SJCRH30 (cell line): ENCODE measurements at places on chromosomes 7 and 10.

DNA sequence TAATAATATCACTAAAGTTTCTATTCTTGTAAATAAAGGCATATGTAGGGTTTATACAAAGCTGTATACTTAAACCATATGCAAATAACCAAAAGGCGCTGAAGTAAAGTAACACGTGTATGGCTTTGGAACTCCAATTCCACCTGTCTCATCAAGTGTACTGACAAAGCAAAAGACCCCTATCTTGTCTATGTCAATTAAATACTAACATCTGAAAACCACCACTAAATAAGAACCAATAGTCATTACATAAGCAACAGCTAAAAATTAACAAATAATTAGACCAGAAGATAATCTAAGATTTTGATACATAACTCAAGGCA, 93.9 kb downstream of the KMT2C start:
- no peak for DNase-seq

GRCh38 chr7:7183061-7183837, 905 bp downstream of the C1GALT1 start:
- peak; percentile 53 for DNase-seq

DNA sequence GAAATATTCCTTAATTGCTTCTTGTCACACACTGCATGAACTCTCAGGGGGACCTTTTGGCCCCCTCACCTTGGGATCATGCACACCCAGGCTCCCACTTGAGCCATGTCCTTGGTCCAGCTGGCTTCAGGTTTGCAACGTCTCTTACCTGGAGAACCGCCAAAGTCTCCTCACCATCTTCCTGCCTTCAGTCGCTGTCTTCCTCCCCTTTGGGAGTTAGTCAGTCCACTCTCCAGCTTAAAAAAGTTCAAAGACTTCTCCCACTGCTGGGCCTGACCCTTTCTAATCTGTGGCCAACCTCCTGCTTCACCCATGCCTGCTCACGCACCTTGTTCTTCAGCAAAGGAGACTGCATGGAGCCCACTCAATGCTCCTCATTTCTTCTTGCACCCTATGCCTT, 82.6 kb upstream of the LRRC4 start:
- no peak for DNase-seq

DNA sequence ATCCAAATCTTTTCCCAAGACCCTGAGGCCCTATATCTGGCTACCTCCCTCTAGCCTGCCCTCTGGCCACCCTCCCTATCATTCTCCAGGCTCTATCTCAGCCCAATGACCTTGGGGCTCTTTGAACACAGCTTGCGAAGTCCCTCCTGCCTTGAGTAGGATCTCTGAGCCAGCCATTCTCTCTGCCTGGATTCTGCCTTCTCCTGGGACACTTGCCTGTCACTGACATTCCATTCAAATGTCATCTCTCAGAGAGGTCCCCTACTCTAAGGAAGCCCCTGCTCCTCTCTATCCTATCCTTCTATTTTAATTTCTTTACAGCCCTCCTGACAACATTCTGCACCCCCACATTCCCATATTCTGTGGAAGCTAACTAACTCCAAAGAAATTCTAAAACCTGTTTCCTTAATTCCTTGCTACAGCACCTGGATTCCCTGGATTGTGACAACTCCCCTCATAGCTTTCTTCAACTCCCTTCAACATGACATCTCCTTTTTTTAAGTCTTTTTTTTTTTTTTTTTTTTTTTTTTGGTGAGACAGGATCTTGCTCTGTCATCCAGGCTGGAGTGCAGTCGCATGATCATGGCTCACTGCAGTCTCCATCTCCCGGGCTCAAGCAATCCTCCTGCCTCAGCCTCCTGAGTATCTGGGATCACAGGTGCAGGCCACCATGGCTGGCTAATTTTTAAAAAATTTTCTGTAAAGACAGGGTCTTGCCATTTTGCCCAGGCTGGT, 81.0 kb upstream of the ASAH2 start:
- DNase-seq = no peak

DNA sequence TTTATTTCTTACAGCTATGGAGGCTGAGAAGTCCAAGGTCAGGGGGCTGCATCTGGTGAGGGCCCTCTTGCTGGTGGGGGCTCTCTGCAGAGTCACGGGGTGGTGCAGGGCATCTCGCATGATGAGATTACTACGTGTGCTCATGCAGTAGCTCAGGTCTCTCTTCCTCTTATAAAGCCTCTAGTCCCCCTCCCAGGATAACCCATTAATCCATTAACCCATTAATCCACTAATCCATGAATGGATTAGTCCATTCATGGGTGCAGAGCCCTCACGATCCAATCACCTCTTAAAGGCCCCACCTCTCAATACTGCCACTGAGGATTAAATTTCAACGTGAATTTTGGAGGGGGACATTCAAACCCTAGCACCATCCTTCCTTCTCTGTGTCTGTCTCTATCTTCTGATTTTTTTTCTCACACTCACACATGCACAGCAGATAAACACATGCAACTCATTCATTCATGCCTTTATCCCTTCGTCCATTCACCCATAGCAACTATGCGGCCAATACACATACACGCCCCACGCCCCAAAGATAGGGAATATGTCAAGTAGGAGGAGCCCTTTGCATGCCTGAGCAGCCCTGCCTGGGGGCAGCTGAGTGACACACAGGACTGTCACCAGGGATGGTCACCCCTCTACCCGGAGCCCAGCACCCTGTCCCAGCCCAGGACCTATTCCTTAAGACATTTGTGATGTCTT, 86.5 kb downstream of the C10orf105 start:
- no peak for DNase-seq

DNA sequence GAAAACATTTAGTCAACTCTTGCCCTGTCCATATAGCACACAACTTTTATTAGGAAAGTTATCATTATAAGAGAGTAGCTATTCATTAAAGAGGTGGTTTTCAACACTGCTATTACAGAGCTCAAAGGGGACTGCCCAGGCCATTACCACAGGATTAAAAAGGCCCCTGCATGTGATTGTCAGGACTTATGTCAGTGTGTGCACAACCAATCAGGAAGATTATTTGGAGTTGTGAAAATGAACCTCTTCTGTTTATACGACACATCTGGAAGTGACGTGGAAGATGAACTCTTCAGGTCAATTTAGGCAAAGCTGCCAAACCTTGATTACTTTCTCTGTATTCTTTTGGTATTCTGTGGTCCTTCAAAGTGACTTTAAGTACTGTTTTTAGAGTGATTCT, 14.7 kb downstream of the CCNY start:
- DNase-seq = no peak

DNA sequence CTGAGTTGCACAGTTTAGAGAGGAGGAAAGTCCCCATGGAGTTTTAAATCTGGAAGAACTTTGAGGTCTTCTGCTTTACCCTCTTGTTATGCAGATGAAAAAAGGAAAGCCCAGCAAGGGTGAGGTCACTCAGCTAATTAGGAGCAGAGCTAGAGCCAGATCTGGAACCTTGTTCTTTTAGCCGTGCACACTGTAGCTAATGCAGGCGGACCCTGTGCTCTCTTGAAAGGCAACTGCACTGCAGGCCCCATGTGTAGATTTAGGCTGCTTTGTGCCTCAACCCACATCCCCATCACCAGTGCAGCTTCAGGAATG, 63.4 kb downstream of the SYPL1 start:
- DNase-seq = no peak

- no peak for DNase-seq
Measured at GRCh38 chr10:56632537-56632936, 271.5 kb upstream of the ZWINT start.

GRCh38 chr10:87691506-87692070, 31.9 kb downstream of the PAPSS2 start:
- DNase-seq = no peak

DNA sequence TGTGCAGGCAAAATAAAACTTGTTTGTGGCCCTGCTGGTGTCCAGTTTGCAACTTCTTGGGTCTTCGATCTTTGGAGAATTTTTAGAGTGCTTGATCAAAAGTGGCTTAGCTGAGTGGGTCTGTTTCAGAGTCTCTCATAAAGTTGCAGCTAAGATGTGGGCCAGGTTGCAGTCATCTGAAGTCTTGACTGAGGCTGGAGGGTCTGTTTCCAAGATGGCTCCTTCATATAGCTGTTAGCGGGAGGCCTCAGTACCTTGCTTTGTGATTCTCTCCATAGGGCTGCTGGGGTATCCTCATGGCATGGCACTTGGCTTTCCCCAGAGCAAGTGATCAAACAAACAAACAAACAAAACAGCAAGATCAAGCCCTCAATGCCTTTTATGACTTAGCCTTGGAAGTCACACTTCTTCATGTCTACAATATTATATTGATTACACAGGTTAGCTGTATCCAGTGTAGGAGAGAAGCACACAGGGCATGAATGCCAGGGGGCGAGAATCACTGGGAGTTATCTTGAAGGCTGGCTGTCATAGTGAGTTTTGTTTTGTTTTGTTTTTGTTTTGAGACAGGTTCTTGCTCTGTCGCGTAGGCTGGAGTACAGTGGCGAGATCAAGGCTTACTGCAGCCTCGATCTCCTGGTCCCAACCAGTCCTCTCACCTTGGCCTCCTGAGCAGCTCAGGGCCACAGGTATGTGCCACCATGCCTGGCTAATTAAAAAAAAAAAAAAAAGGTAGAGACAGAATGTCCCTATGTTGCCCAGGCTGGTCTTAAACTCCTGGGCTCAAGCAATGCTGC, 10.2 kb downstream of the CYP26A1 start:
- no peak for DNase-seq

DNA sequence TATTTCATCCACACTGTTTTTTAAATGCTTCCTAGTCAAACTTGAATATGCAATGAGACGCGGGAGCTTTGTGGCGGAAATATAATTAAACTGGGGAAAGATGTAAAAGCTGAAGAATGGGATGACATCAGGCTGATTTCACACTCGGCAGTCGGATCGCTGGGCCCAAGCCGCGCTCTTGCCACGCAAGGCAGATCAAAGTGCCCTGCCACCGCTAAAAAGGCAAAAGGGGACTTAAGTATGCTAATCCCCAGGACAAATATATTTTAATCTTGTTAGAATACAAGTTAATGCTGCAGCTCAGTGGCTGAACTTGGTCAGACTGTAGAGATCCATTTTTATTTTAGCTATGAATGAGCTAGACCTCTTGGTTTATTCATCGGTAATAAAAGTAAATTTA, 13.8 kb downstream of the EN2 start:
- DNase-seq = no peak
